Right atrium auricular region (tissue), 2 donors: ENCODE measurements at places on chromosomes 1 and 21.

DNA sequence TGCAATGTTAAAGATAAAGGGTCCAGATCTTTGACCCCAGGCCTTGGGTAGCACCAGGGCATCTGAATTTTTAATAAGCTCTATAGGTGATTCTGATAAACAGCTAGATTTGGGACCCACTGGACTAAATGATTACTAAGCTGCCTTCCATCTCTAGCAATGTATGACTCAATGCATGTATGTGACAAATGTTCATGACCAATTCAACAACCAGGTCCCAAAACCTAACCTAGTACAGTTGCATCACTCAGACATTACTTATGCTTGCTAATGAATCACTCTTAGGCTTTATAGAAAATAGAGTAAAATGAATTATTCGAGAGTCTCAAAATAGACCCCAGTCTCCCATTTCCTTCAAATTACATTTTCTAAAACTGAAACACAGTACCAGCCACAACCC, 35.5 kb downstream of the RCAN1 start:
- DNase-seq = no peak

DNA sequence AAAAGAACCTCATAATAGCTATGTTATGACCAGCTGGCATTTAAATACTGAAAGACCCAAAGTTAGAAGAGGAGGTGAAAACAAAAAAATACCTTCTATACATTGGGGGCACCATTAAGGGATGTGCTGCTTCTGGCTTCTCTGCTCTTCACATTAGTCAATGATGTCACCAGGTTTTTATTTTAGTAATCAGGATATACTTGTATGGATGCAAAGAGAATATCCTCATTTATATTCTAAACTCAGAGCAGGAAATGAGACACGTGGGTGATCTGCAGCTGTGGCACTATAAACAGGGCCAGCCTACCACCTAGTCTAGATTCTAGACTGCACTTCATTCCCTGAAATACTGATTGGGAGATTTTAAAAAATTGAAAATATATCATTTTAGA, 51.2 kb downstream of the WLS start:
- no peak for DNase-seq

DNA sequence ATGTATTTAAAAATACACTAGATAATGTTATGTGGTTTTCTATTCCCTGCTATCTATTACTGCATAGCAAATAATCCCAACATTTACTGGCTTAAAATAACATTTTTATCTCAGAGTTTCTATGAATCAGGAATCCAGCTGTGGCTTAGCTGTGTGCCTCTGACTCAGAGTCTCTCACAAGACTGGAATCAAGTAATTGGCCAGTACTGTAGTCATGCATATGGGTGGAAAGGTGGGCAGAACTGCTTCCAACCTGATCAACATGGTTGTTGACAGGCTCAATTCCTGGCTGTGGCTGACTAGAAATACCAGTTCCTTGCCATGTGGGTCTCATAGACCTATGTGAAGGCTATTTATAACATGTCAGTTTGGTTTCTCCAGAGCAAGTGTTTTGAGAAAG, 131.8 kb downstream of the PDE4B start:
- DNase-seq = no peak

DNA sequence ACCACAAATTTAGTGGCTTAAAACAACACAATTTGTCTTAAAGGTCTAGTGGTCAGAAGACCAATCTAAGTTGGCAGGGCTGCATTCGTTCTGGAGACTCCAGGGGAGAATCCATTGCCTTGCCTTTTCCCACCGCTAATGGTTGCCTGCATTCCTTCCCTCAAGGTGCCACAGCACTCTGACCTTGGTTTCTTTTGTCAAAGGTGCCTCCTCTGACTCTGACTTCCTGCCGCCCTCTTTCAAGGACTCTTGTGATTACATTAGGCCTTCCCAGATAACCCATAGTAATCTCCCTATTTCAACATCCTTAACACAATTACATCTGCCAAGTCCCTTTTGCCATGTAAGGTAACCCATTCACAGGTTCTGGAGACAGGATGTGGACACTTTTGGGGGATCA, 145.3 kb downstream of the S1PR1 start:
- no peak for DNase-seq

- no peak for DNase-seq
These were observed 293.6 kb downstream of the PLPP3 start for GRCh38 chr1:56285554-56286402.

GRCh38 chr1:228039006-228039903, 32.5 kb downstream of the WNT3A start:
- no peak for DNase-seq

DNA sequence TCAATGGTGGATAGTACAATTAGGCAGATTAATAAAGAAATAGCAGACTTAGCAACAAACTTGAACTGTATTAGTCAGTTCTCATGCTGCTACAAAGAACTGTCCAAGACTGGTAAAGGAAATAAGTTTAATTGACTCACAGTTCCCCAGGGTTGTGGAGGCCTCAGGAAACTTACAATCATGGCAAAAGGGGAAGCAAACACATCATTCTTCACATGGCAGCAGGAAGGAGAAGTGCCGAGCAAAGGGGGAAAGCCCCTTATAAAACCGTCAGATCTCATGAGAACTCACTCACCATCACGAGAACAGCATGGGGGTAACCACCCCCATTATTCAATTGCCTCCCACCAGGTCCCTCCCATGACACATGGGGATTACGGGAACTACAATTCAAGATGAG, 27.1 kb upstream of the PDE4B start:
- DNase-seq = no peak

DNA sequence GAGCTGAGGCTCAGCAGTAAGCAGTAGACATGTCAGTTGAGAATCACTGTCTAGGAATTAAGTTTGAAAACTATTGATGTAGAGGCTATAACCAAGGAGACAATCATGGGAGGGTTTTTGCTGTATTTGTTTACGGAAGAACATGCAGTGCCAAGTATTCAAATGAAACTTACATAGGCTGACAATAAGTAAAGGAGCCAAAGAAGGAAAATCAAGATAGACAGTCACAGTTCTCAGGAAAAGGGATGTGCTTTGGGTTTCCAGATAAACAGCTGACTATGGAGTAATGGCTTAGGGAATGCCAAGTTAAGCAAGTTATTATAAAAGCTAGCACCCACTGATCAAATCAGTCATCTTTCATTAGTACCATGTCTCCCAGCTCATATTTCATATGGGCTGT, 21.5 kb downstream of the GNG12 start:
- no peak for DNase-seq

DNA sequence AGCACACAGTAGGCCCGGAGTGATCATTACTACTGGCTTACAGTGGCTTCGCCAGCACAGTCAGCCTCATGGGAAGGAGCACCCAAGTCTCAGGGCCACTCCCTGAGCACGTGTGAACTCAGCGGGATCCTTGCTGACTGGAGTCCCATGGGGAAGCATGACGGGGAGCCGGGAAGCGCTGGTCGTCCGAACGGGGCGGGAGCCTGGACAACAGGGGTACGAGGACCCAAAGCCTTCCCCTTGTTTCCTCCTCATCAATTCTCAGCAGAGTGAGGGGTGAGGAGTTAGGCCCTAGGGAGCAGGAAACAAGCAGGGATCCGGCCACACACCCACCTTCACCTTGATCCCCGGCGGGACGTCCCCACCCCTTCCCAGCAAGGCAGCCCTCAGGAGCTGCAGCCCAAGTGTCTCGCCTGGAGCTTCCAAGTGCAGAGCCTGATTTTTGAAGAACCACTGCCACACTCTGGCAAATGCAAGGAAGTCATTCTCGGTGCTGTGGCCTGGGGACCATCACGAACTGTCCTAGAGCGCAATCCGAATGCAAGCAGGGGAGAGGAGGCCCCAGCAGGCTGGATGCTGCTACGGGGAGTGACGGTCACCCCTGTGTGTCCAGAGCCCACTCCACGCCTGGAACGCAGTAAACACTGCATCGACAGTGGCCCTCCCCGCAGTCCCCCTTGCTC, 35.5 kb downstream of the TOMM20 start:
- no peak for DNase-seq

DNA sequence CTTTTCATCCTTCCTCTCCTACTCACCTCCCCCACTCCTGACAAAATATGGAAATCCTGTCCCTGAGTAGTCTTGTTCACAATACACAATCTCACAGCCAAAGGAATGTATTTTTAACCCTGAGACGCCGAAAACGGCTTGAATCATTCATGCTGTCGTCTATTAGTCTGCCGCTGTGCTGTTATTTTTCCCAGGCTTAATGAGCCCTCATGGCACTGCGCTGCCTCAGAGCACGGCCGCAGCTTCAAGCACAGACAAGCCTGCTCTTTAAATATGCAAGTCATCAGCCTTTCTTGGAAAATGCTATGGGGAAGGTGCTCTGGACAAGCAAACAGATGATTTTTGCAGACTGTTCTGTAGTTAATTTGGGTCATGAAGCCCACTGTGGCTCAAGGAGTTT, 302.7 kb downstream of the DISC1 start:
- no peak for DNase-seq

GRCh38 chr21:46008893-46009621, 27.5 kb downstream of the COL6A1 start:
- DNase-seq = no peak

- DNase-seq = no peak
These were observed 29.7 kb downstream of the FAM151A start for GRCh38 chr1:54593571-54594160.

GRCh38 chr1:106194206-106194605, 862.3 kb upstream of the PRMT6 start:
- no peak for DNase-seq

DNA sequence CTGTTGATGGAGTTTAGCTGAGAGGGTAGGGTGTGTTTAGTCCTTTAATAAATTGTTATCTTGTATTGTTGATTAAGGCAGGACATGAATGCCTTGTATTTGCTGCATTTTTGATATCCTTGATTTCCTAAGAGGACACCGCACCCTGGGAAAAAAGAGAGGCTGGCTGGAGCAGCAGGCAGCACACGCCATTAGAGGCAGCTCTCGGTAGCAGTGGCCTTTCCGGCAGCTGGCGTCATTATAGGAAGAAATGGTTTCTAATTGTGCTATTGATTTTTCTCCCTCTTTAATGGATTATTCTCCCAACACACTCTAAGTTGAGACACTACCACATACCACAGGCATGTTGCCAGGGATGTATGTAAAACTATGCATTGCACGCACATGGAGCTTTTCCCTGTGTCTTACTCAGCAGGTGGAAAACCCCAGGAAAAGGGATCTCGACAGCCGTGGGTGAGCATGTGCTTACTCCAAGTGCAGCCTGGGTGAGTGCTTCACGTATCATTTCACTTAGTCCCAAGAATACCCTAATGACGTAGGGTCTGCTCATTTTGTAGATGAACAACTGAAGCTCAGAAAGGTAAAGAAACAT, 440.4 kb upstream of the RUNX1 start:
- DNase-seq = no peak

- no peak for DNase-seq
These were observed 125.4 kb downstream of the CASZ1 start for GRCh38 chr1:10671090-10671489.

- no peak for DNase-seq
These were observed 19.7 kb upstream of the SELE start for GRCh38 chr1:169753549-169753948.

DNA sequence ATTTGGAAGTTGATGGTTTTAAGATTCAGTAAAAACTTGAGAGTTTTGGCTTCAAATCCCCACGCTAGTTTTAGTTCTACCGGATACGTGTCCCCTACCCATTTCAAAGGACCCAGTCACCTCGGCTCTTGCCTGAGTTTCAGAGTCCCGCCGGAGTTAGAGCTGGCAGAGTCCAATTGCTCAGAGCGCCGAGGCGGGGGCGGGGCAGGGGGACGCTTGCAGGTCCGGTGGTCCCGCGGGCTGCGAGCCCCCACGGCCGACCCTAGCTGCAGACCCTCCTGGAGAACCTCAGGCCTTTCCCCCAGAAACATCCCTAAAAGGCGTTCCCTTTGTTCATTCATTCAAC, 765 bp upstream of the VPS45 start:
- no peak for DNase-seq

- DNase-seq = peak; percentile 53
These were observed 10.0 kb downstream of the ECHDC2 start for GRCh38 chr1:52911541-52911940.

DNA sequence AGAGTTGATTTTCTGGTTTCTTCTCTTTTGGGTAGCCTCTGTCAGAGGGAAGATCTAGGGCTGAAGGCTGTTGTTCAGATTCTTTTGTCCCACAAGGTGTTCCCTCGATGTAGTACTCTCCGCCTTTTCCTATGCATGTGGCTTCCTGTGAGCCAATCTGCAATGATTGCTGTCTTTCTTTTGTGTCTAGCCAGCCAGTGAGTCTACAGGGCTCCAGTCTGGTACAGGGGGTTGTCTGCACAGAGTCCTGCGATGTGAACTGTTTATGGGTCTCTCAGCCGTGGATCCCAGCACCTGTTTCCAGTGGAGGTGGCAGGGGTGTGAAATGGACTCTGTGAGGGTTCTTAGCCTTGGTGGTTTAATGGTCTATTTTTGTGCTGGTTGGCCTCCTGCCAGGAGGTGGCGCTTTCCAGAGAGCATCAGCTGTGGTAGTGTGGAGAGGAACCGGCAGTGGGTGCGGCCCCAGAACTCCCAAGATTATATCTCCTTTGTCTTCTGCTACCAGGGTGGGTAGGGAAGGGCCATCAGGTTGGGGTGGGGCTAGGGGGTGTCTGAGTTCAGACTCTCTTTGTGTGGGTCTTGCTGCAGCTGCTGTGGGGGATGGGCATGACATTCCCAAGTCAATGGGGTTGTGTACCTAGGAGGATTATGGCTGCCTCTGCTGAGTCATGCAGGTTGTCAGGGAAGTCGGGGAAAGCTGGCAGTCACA, 81.3 kb upstream of the C21orf91 start:
- no peak for DNase-seq

GRCh38 chr1:230427981-230428380, 1.8 kb upstream of the PGBD5 start:
- no peak for DNase-seq

- no peak for DNase-seq
These were observed 16.0 kb downstream of the C21orf58 start for GRCh38 chr21:46307625-46308024.

GRCh38 chr1:45012639-45013278, 705 bp downstream of the UROD start:
- peak; percentile 83 for DNase-seq

DNA sequence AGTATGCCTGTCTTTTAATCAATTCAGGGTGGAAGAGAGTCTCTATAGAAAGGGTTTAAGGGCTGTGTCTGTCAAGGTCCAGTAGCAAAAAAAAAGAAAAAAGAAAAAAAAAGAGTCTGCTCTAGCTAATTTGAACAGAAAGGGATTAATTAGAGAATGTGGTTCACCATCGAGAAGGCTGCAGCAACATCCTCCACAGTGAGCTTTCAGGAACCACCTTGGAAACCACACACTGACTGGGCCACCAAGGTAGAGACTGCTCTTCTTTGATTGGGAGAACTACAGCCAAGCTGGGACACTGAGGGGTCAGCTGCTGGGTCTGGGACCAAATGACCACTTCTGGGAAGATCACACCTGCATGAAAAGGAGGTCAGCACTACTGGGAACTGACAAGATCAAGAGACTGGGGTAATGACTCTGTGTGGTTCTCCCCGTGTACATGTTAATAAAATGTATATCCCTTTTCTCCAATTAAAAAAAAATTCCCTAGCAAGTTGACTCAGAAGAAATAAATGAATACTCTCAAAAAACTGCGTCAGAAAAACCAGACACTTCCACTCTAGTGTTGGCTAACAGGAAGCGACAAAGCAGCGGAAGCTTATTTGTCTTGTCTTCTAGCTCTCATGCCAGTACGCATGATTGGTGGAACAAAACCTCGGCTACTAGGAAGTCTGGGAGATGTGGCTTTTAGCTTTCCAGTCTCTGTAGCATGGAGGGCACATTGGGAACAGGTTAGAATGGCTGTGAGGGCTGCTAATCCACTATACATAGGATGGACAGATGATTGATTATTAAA, 60.0 kb upstream of the IVNS1ABP start:
- no peak for DNase-seq

- no peak for DNase-seq
These were observed 94.1 kb upstream of the ATP1B1 start for GRCh38 chr1:169012416-169012815.

- DNase-seq = no peak
These were observed 40.7 kb downstream of the COA6 start for GRCh38 chr1:234413990-234414389.
